ENCODE measurements at places on chromosomes 5 and 9.

DNA sequence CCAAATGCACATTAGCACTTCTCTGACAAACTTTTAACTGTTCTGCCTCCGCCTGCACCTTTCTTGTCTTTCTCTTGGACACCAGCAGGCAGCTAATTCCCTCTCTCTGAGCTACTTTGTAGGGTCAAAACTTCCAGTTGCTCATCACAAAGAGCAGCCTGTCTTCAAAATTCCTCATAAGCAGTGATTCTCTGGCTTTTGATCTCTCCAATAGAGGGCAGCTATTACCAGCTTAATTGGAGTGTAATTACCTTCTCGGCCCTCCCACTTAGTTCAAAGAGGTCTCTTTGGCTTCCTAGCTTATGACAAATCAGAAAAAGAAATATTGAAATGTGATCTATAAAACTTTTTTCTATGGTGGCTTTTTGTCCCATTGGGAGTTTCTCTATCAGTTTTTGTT lies 43.6 kb upstream of the RAD23B start:
- no peak for DNase-seq

DNA sequence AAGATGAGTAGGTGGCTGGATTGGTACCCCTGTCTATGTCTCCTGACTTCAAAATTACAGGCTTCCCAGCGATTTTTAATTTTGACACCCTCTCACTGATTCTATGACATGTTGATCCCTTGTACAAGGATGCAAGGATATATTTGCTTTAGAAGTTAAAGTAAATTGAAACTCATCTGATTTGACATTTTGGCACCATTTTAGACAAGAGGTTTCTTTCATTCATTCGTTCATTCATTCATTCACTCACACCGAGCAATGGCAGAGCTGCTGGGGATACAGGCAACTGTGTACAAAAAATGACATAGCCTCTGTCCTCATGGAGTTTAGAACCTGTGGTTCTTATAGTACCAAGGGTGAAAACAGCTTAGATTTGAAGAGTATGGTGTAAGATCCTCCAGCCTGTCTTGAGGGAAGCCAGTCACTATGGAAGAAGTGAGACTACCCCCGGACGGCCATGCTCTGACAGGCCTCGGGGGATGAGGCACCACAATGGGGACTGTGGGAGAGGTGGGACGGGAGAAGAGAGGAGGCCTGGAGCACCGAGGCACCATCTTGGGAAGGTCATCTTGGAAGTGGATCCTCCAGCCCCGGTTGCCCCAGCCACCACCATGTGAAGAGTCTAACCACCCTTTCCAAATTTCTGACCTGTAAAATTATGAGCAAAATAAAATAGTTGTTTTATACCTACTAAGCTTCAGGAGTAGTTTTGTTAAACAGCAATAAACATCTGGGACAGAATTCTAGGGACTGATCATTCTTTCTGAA lies 16.2 kb downstream of the STC2 start:
- DNase-seq: no peak

DNA sequence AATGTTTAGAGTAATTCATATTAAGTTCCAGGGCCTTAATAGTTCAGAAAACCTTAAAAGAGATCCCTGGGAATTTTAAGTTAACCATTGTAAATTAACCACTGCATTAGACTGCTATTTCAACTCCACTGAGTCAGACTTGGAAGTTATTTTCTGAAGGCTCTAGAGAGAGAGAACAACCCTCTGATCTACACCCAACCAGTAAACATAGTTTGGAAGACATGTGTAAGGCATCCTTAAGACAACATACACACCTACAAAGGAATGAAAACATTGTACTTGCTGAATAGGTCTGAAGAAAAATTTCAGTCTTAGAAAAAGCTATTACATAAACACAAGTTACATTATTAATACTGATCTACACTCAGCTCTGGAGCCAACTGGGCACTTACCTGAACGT lies 158.2 kb upstream of the FST start:
- DNase-seq: no peak

DNA sequence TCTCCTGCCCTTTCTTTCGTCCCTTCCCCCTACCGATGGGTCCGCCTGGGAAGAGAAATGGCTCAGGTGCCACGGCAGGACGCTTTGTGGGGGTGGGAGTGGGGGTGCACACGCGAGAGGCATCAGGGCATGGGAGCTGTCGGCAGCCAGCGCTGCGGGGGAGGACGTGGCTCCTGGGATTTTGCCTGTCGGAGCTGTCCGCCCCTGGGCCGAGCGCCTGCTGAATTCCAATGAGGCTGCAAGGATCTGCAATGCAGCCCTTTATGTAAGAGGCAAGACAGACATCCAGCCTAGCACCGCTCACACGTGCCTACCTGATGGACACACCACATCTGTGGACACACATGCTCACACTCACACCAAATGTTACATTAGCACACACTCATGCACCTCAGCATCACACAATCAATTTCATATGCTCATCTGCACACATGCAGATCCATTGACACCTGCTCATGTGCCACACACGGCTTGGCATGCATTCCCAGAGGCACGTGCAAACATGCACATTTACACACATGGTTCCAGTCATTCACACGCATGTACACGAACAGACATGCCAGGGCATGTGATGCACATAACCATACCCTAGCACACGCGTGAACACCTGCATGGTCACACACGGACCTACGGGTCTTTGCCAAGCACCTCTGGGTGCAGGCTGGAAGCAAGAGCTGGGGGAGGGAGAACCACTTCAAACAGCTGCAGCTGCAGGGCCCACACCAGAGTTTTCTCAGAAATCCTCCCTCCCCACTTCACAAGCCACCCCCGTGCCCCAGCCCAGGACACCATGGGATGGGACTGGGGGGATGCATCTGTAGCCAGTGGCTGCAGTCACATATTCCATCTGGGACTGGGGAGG lies 1.4 kb downstream of the GRIN1 start:
- DNase-seq: peak; percentile 49

DNA sequence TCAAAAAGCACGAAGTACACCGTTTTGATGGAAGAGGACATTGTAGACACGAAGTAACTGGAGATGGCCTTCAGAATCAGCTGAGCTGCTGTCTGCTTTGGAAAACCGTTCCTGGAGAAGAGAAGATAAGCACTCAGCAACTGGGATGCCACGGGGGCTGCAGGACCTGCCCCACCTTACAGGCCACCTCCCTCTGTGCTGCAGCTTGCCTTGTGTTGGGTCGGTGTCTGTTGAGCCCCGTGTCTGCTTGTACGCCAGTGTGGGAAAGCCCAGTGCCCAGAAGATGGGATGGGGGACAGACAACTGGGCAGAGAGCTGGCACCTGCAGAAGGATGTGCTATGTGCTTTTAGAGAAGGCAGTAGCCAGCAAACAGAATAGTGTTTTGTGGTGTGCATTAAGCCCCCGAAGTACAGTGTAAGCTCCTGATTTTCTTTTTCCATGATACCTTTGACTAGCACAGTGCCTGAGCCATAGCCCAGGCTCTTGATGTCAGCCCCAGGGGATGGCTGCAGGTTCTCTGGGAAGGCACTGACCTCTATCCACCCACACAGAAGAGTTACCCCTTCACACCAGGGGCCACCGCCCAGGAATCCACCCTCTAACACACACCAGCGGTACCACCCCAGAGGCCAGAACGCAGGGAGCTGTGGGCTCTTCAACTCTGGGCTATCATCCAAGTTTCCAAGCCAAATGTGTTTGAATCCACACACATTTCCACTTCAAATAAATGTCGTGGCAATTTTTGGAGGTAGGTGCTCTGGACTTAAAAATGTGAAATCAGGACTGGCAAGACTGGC lies 63.8 kb downstream of the MACROH2A1 start:
- DNase-seq: no peak

DNA sequence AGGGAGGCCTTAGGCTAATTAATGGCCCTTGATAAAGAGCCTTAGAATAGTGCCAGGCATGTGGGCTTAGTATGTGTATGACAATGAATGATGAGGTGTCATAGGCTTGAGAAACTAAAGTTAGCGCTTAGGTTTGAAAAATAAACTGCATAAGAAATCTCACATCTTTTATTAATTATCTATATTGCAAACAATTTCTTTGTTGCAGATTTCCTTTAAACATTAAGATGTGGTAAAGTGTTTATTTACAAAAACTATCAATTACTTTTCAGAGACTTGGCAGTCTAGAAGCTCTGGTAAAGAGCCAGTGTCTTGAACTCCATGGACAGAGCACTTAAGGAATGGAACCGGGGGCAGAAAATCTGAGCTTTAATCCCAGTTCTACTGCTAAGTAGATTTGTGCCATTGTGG lies 23.1 kb downstream of the MAP1B start:
- DNase-seq: no peak

GRCh38 chr9:20940447-20941173 lies 90.8 kb downstream of the HACD4 start:
- DNase-seq: no peak

DNA sequence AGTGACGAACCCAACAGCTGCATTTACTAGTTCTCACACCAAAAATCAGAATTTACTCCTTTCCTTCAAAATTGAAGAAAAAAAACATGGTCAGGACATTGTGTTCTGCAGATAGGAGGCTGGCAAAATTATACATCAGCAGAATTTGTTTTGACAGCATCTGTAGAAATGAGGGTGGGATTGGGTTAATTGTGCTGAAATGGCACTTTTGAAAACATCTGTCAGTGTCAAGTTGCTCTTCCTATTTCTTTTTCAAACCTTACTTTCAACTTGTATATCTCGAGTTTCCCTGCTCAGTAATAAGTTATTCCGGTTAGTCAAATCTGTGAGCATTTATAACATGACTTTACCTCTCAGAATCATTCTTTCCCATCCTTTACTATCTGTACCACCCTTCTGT lies 19.8 kb downstream of the WDR36 start:
- no peak for DNase-seq

DNA sequence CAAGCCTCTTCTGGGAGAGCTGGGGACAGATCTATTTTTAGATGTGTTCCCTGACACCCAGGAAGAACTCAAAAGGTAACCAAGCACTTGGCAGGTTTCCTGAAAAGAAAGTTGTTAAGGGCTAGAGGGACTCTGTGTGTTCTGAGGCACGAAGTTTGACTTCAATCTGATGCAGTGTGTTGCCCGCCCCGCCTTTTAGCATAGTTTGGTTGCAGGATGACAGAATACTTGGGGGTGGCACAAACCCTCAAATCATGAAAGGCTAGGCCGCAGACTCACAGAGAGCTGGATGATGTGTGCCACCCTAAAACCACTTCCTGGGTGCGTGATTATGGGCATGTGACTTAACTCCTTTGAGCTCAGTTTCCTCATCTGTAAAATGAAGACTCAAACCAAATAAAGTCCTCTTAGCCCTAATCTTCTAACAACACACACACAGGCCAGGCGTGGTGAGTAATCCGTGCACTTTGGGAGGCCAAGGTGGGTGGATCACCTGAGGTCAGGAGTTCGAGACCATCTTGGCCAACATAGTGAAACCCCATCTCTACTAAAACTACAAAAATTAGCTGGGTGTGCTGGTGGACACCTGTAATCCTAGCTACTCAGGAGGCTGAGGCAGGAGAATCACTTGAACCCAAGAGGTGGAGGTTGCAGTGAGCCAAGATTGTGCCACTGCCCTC lies 12.8 kb upstream of the NDFIP1 start:
- no peak for DNase-seq

- no peak for DNase-seq
Observed at GRCh38 chr5:62314213-62314830, 8.3 kb downstream of the KIF2A start.

GRCh38 chr5:83244516-83244915 lies 167.2 kb downstream of the XRCC4 start:
- no peak for DNase-seq

DNA sequence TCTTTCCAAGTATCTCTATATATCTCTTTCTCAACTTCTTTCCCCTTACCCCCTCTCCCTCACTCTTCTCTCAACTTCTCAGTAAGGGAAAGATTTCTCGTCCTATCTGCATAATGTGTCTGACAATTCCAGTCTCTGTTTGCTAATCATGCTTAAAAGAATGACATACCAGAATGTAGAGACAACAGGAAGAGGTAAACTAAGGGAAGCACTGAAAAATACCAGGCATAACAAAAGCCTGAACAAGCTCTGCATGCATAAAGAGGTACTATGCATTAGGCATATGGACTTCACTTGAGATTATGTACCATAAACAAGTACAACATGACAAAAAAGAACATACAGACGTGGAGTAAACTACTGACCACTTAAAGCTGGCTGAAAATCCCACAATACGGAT lies 62.6 kb downstream of the SEMA5A start:
- DNase-seq: no peak

DNA sequence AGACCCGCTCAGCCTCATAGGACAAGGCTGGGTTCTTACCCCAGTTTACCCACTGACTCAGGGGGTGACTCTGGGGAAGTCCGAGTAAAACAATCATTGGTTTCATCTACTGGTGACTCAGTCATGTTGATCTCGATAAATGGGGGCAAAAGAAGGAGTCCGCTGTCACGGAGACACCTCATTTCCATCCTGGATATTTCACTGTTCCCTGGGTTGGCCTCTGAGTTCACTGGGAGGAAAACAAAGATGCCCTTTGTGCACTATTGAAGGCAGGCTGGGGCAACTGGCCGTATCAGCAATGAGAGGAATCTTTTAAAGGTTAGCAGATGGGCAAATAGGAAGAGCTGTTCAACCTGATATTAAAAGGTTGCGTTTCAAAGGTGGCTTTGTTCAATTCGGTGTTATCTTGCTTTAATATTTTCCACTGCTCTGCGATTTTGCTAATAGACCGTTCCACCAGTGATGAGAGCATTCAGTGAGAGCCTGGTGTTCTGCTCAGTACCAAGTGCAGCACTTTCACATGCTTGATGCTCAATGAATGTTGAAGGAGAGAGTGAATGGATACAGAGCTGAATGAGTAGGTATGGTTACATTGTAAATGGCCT lies 110.2 kb upstream of the EGFLAM start:
- DNase-seq: no peak

GRCh38 chr9:129102791-129103594 lies 7.6 kb downstream of the CRAT start:
- DNase-seq: peak; percentile 89

- DNase-seq: no peak
Observed at GRCh38 chr5:144028636-144029035, 141.8 kb downstream of the YIPF5 start.

- DNase-seq: no peak
Observed at GRCh38 chr5:125220284-125220683, 473.8 kb upstream of the ZNF608 start.

DNA sequence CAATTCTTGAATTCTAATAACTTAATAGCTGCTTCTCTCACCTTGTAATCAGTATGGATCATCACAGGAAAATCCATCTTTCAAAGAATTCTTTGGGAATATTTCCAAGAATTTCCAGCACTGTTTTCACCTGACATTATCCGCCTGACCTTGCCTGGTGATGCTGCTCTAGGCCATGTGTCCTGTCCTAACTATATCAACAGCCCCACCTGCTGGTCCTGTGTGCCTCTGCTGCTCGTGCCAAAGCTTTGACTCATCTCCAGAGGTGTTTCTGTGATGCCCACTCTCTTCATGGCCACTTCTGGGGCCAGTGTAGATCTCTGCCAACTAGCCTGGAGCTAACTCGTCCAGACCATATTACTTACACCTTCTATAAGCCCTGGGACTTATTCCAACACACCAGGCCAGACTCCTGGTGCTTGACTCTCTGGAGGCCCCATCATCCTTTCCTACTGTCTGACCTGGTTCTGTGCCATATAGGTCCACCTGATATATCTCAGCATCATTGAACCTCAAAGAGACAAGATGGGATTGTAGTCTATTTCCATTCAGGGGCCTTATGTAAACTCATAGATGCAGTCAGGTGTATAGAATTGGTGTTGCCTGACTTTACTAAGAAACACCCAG lies 67.5 kb upstream of the CKMT2 start:
- peak; percentile 35 for DNase-seq

GRCh38 chr5:83509540-83509939 lies 38.0 kb downstream of the VCAN start:
- DNase-seq: no peak
